Cardiac muscle cell (in vitro differentiated cells and primary cell): ENCODE measurements at places on chromosomes 6 and 20. TPM values are rescaled to one million over a fixed set of nuclear protein-coding genes. Genes with fewer than 3 reads are reported as not detected.

DNA sequence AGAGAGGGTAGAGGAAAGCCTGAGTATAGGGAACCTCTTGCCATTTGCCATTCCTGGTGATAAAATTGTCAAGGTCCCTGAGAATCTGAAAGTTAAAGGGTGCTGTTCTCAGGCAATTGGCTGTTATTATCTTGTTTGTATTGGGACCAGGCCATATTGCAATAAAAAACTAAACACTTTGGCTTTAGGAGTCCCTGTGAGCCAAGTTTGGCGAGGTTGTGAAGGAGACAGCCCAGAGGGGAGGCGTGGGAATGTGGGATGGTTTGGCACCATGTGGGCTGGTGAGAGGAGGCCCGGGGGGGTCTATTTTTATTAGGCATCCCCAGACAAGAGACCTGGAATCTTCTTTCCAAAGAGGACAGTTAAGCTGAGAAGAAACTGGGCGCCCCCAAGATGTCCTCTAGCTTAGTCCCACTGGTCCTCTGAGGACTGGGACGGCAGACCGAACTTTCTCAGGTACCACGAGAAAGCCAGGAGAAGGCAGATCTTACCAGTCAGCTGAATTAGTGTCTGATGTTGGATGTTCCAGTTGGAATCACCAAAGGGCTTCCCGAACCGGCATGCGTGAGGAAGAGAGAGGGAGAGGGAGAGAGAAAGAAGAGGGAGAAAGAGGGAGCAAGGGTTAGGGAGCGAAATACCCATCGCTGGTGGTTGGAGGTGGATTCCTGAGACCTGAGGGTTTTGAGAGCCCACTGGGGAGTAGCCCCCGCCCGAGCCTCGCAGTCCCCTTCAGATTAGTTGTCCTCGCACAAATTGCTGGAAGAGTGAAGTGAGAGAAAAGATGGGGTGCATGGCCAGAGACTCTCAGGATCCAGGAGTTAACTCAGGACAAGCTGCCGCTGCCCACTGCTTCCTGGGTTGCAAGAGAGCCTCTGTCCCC, 24.4 kb downstream of the DYNLT1 start:
- no peak for DNase-seq

- peak; percentile 72 for DNase-seq
Measured at GRCh38 chr6:16352258-16352635, 113.9 kb downstream of the GMPR start.

GRCh38 chr20:62289898-62290297, 12.9 kb upstream of the ADRM1 start:
- DNase-seq: no peak

DNA sequence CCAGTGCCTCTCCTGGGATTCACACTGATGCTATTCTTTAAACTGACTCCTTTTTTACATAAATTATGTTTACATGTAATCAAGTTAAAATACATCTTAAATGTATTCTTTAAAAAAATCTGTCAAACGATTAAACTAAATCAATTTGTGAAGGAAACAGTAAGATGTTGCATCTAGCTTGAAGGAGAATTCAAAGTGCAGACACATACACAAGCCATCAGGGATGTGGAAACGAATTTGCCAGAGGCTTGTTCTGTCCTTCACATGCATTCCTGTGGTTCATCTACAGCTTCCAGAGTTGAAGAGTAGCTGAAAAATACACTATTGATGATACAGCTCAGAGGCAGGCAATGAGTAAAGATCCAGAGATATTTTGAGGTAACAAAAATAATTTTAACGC, 7.3 kb upstream of the BPIFB3 start:
- peak; percentile 6 for DNase-seq

GRCh38 chr6:123636782-123637181, at the start of gene TRDN:
Gene TRDN, minus strand, starts transcription at chr6:123636950. Its CDS starts 175 bp downstream, at chr6:123636775.
- DNase-seq: peak; percentile 81

DNA sequence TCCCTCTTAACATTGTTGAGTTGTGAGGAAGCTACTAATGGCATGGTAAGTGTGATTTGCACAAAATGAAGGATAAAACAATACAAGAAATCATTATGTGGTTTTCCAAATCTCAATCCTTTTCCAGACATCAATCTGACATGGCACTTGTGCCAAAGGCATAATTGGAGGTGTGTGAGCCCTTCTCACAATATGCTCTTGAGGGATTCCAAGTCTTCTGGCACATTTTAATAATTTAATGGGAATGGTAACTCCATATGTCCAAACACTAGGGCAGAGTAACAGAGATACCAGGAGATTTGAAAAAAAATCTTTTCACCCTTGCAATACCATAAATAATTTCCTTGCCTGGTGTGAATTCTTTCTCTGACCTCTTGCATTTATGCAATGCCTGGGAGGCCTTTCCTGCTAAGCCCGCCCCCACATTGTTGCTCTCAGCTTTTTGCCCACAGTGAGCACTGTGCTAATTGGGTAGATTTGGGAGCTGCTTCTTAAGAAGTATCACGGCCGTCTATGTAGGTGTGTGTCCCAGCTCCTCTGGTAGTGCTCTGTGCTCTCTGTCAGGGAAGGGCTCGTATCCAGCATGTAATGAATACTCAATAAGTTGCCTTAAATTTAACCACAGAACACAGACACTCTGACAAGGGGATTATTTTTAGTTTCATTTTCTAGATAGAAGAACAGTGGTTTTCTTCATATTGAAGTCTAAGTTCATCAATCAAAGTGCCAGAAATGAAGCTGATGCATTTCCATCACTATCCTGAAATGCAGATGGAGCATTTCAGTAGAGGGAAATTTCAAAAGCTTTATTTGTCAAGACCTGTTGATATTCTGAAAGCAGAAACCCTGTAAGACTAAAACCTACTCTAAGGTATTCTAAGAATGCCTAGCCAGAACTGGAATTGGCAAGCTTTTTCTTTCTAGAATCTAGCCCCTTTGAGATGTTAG, 54.4 kb upstream of the CEP85L start:
- DNase-seq: peak; percentile 23

DNA sequence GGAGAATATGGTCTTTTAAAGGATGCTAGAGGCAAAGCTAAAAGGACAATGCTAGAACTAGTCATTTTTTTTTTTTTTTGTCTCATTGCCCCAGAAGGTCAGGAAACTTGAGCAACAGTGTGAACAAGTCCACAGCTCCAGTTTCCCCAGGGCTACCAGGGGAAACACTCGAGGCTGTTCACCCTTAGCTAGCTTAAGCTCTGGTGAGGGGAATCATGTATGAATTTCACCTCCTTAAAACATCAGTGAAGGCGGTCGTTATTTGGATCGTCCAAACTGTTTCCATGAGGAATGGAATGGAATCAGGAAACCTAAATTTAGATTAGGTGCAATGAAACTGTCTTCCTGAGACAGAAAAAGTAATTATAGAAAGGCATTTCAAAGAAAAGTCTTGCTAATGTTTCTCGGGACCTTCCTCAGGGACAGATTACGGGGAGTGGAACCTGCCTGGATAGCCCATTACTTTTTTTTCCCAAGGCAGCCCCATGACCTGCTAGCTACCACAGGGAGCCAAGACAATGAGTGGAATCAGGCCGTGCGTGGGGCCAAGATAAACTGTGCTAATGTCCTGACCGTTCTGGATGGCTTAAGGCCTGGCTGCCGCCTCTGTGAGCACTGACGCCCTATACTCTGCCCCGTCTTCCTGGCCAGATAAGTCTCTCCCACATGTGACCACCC, 164.8 kb upstream of the SGK1 start:
- peak; percentile 54 for DNase-seq

GRCh38 chr6:47672816-47673215, 25.6 kb upstream of the ADGRF4 start:
- DNase-seq: no peak

- DNase-seq: no peak
Measured at GRCh38 chr6:20434766-20435165, 33.1 kb downstream of the E2F3 start.

DNA sequence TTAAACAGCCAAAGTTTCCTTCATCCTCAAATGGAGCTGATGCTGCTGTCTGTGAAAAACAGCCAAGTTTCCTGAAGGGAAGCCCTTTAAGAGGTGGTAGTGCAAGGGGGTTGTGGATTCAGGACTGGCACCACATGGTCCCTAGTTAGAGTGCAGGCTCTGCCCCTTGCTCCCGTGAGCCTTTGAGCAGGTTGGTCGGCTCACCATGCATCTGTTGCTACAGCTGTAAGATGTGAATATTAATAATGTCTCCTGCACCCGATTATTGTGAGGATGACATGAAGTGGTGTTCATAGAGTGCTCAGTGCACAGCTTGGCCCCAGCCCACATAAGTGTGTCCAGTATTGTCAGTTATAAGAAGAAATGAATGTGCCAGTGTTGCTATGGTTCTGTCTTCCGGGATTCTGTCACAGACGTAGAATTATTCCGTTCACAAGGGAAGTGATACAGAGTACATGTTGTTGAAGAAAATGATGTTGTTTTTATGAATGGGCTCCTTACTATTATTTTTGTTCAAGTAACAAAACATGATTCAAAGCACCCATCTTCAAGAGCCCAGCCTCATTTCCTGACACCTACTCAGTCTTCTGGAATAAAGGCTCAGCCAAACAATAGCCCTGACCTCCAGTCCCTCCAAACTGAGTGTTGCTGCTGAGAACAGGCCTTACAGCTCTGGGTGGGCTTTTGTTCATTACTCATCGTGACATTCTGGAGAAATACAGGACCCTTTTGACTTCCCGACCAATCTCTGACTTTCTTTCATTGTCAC, 2.9 kb upstream of the PKIG start:
- DNase-seq: no peak

- no peak for DNase-seq
Measured at GRCh38 chr6:5132731-5133130, 47.6 kb downstream of the PPP1R3G start.

DNA sequence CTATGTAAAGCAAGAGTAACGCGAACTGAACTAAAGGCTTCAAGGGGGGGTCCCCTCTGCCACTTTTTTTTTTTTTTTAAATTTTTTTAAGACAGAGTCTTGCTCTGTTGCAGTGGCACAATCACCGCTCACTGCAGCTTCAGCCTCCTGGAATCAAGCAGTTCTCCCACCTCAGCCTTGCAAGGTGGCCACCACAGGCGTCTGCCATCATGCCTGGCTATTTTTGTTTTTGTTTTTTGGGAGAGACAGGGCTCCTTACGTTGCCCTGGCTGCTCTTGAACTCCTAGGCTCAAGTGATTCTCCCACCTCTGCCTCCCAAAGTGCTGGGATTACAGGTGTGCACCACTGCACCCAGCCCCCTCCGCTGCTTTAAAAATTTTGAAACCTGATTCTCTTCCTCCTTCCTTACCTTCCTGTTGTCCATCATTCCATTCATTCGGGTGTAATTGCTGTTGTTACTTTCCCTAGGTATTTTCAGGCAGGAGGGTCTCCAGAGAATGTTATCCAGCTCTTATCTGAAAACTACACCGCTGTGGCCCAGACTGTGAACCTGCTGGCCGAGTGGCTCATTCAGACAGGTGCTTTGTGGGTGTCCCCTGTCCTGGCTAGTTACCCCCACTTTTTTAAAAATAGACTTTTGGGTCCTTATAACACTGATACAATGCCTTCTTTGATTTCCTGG, 5.4 kb downstream of the NELFCD start:
- DNase-seq: no peak

DNA sequence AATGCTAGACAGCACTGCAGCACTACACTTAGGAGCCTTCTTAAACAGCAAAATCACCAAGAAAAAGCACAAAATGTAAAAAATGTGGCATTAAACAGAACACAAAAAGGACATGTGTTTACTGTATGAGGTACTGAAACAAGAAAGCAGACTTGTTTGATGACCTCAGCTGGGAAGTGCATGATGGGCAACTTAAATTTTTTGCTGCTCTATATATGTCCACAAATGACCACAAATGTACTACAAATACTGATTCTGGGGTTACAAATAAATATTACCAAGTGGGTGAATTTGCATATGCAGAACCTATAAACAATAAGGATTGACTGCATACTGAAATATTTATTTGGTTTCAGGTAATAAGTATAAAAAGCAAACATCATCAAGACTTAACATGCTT, 13.1 kb downstream of the RAB23 start:
- DNase-seq: no peak

DNA sequence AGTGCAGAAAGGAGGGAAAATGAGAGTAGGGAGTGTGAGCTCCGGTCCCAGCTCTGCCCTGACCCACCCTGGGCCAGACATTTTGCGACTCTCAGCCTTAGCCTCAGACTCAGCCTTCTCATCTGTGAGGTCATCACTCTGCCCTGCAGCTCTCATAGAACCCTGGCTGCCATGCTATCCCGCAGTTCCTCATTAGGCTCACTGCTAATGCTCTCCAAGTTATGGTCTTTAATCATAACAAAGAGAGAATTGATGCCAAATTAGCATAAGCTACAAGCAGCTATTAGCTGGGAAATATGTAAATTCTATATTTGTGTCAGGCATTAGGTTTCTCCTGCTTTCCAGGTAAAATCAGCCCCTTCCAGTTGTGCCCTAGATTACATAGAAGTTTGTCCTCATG, 46.5 kb upstream of the MLN start:
- no peak for DNase-seq

- no peak for DNase-seq
Measured at GRCh38 chr6:105990151-105990550, 96.0 kb upstream of the PRDM1 start.

DNA sequence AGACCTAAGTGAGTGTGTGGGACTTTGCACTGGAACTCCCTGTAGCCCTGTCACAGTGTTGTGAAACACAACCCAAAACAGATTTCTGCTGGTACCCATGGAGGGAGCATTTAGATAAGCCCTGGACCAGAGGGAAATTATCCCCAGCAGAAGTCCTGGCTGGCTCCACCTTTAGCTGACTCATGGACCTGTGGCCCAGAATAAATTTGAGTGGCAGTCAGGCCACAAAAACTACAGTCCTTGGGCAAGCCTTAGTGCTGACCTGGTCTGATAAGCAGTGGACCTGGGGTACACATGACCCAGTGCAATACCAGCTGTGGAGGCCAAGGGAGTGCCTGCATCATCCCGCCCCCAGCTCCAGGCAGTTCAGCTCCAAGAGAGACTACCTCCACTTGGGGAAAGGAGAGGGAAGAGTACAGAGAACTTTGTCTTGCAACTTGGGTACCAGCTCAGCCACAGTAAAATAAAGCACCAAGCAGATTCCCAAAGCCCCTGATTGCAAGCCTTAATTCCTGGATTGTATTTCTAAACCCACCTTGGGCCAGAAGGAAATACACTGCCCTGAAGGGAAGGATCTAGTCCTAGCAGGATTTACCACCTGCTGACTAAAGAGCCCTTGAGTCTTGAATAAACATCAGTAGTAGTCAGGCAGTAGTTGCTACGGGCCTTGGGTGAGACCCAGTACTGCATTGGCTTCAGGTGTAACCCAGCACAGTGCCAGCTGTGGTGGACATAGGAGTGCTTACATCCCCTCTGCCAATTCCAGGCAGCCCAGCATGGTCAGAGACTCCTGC, 140.4 kb upstream of the COL21A1 start:
- no peak for DNase-seq

DNA sequence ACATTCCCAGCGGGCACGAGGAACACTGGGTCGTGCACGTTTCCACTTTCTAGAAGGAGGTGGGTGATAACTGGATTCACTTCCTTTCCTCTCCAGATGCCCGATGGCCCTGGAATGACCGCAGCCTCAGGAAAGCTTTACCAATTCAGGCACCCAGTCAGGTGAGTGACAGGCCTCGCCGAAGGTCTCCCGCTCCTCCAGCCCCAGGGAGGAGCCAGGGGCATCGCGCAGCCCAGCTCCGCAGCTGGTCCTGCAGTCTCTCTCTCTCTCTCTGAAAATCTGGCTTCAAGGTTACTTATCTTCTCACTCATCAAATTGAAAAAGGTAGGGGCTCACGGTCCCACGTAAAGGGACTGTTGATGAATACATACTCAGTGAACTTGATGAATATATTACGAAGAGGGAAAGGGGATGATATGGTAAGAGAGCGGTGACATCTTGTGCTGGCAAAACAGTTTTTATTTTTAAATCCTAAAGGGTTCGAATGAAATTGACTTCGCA, 891 bp downstream of the RIPPLY2 start:
- DNase-seq: no peak

LZTS3 gene
- total RNA-seq: 20.5 and 30.9 TPM in 2 replicates

ARFGEF2 gene
- 20.5 and 20.6 TPM in 2 replicates for total RNA-seq

ARMC2 gene
- 1.2 and 2.6 TPM in 2 replicates for total RNA-seq

PROCR gene
- total RNA-seq: 8.2 and 11.6 TPM in 2 replicates
